Hematopoietic multipotent progenitor cell treated with erythropoietin and hydrocortisone succinate and interleukin-3 and kit ligand, for 6 days (in vitro differentiated cells): ENCODE measurements at places on chromosomes 3 and 15.

GRCh38 chr15:55823699-55824340 is 80.9 kb upstream of the PRTG start:
- DNase-seq = no peak

DNA sequence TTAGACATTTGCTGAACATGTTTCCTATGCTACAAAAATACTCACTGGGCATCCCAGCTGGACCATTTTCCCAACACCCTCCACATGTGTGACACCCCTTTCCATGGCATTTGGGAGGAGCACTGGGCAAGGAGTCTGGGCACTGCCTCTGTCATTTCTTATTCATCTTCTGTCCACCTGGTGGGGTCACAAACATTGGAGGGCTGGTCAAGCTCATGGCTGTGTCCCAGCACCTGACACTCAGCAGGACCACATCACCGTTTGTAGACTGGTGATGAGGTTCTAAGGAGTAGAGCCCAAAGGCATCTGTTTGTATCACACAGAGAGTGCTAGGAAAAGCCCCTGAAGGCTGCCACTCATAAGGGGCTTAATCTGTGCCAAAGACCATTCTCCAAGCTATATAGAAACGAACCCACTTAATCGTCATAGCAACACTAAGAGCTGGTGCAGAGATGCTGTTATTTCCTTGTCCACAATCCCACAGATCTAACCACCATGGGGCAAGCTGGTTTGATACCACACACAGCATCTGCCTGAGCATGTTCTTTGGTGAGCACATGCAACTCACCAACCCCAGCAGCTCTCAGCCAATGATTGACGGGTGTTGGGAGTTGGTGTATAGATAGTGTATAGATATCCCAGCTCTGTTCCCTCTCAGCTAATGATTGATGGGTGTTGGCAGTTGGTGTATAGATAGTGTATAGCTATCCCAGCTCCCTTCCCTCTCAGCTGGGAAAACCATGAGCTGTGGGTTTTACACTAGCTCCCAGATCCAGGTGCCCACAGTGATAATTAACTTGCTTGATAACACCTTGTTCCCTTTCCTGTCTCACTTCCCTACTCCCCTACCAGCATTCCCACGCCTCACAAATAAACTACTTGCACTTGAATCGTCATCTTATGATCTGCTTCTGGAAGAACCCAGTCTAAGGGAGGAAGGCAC is 42.7 kb upstream of the ATP2B2 start:
- DNase-seq = peak; percentile 75

GRCh38 chr15:43143203-43143941 is 10.0 kb downstream of the TMEM62 start:
- no peak for DNase-seq

GRCh38 chr3:132311841-132312240 is 5.4 kb upstream of the ACP3 start:
- no peak for DNase-seq

GRCh38 chr3:126109146-126109879 is 25.4 kb upstream of the SLC41A3 start:
- DNase-seq = no peak

GRCh38 chr3:29185706-29186105 is 95.2 kb upstream of the RBMS3 start:
- DNase-seq = no peak

DNA sequence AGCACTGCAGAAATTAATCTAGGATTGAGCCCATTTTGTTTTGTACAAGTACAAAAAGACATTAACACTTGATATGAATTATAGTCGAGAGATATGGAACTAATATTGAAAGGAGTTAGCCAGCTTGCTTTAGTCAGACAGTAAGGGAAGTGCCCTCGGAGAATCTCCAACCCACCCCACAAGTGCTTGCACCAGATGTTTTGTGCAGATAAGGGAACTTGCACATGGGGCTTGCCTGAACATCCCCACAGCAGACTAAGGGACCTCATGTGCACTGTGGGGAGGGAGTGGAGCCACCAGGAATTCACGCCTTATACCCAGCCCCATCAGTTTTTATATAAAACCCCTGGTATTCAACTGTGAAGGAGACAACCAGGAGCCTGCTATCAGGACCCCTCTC is 122.3 kb downstream of the EFHB start:
- peak; percentile 98 for DNase-seq

- peak; percentile 41 for DNase-seq
Observed at GRCh38 chr3:114624571-114625181, 330.8 kb downstream of the TIGIT start.

DNA sequence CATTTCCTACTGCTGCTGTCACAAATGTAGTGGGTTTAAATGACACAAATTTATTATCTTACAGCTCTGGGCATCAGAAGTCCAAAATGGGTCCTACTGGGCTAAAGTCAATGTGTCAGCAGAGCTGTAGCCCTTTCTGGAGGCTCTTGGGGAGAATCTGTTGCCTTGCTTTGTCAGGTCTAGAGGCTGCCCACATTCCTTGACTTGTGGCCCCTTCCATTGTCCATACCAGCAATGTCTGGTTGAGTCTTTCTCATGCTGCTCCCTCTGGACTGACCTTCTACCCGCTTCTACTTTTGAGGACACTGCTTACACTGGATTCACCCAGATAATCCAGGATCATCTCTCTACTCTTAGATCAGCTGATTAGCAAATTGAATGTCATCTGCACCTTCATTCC is 3.0 kb downstream of the IL12A start:
- no peak for DNase-seq

GRCh38 chr15:33008284-33008995 is 186.1 kb downstream of the FMN1 start:
- no peak for DNase-seq

DNA sequence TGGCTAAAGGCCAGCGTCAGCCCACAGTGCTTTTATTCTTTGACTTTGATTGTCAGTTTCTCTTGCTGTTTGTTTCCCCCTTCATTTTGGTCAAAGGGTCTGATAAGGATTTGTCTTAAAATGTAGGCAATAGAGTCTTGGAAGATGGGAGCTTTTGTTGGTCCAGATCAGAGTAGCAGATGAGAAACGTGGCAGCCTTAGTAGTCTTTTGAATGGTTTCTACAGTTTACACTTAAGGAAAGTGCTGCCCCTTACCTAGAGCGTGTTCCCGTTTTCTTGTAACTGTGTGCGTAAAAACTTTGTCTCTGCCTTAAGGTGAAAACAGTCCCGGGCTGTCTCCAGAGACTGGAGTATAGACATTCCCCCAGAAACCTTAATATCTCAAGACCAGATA is 630 bp downstream of the LXN start:
- DNase-seq = peak; percentile 47

- DNase-seq = no peak
Observed at GRCh38 chr15:43516185-43516584, 1.2 kb upstream of the MAP1A start.

DNA sequence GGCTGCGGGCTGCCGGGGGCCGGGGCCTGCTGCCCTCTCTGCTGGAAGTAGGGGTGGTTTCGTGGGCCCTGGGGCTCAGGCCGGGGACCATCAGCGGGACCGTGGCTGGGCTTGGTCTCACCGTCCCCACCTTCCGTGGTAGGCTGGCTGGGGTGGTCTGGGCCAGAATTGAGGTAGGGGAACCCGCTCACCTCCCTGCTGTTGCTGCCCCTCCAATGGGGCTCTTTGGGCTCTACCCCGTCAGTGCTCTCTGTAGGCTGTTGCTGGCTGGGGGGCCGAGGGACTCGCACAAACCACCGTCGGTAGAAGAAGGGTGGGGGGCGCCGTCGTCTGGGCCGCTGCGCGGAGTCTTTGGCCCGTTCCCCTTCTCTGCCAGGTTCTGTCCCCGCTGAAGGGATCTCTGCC is 23.4 kb downstream of the RGMA start:
- DNase-seq = no peak

DNA sequence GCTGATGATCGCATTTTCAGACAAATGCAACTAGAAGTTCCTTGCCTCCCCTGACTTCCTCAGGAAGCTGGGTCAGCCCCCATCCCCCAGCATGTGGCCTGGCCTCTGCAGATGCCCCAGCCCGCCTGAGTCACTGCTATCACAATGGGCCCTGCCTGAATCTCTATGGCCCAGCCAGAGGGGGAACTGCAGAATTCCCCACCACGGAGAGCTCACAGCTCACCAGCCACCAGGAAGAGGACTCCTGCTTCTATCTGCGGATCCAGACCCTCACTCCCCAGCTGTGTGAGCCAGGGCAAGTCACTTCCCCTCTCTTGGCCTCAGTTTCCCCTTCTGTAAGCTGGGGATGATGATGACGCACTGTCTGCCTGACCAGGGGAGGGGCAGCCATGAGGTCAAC is 6.9 kb downstream of the PLXND1 start:
- peak; percentile 70 for DNase-seq

DNA sequence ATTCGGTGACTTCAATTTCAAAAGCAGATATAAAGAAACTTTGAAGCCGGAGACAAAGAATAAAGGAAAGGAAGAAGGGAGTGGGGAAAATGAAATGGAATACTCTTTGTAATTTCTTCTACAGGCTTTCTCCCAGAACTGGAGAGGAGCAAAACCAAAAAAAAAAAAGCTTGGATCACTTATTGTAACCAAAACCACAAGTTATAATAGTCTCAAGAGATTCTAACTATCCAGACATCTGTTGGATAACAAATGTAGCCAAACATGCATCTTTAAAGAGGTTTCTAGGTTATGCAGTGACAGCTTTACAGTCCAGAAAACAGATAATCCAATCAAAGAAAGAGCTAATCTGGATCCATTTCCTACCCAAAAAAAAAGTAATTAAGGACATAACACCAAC is 36.2 kb downstream of the VGLL3 start:
- no peak for DNase-seq

DNA sequence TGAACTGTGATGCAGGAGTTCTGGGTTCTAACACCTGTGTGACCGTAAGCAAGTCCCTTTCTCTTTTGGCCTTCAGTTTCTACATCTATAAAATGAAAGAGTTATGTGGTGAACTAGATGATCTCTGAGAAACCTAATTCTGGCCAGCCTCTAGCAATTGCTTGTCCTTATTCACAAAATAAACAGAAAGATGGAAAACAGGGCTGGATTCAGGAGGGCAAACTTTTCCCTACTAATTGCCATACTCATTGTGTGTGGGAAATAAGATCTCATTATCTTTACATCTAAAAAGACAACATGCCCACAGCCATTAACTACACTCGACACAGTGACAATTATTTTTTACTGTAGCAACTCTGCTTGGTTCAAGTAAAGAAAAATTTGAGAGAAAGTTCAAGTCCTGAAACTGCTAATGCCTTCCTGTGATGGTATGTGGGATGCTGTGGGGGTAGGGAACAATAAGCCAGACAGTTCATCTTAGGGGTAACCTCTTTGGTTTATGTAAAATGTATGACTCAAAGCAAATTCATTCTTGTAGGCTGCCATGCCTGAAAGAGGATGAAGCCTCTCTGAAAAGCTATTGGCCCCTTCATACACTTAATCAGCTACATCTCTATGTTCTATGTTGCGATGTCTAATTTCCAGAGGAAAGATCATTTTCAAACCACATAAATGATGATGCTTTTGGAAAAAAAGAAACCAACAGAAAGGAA is 177.6 kb upstream of the BCL6 start:
- no peak for DNase-seq

GRCh38 chr15:34038023-34038870 is 757 bp downstream of the AVEN start:
- DNase-seq = peak; percentile 84

- no peak for DNase-seq
Observed at GRCh38 chr3:156664011-156664830, 10.2 kb upstream of the TIPARP start.

DNA sequence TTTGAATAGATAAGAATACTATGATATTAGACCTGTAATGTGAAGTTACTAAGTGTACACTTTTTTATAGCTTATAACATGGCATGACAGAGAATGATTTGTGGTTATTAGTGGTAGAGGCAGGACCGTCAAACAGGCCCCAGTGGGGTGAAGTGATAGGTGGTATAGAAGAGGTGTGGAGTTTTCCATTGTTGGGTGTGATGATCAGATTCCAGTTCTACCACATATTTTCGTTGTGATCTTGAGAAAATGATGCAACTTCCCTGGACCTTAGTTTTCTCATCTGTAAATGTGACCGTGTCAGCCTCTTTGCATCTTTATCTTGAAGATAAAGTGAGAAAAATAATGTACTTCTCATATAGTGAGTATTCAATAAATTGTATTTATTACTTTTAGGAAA is 30.3 kb upstream of the UTS2B start:
- no peak for DNase-seq

DNA sequence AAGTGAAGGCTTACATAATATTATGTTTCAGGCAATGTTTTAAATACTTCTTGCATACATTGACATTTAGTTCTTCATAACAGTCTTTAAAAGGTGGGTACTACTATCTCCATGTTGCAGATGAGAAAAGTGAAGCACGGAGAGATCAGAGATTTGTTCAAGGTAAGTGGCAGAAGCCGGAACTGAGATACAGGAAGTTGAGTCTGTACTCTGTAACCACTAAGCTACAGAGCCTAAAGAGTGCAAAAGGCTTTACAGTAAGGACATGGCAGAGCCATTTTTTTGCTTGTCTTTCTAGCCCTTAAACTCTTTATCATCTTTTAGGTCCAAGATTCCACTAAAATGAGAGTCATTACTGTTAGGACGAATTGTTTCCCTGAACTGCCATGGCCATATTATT is 186.5 kb upstream of the PEX5L start:
- DNase-seq = no peak

DNA sequence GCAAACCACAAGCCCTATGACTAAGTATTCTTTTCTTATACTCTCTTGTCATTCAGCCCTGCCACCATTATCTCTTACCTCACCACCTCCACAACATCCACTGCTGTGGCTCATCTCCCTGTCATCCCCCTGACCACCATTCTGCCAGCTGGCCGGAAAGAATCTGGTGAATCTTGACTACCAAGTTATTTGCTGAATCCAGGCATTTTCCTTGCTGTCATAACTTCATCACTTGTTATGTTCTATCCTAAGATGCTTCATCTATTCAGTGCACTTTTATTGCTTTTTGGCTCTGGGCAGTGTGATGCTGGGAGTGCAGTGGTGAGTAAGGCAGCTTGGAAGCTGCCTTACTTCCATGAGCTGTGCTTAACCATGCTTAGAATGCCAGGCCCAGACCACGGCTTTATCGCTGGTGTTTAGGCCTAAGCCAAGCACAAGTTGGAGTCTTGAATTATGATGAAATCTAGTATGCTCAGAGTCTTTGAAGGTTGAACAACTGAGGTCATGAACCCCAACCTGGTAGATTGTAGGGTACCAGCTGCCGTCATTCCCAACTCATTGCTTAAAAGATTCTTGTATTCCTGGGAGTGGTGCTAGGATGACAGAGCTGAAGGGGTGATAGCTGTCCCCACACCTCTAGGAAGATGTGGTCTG is 27.0 kb upstream of the APH1B start:
- no peak for DNase-seq

DNA sequence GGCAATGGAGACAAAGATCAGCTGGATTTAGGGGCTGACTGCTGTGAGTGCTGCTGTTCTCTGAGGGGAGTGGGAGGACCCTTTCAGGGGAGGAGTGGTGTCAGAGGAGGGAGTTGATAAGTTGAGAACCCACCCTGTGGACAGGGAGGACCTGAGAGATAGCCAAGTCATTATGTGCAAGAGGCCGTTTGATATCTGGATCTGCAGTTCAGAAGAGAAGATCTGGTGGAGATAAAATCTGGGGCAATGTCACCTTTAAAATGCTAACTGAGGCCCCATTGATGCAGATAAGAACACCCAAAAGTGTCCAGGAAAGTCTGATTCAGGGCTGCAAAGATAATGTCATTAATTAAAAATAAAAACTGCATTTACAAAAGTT is 256.1 kb upstream of the HES1 start:
- peak; percentile 50 for DNase-seq

GRCh38 chr15:48510976-48511375 is 134.5 kb downstream of the FBN1 start:
- DNase-seq = no peak

- no peak for DNase-seq
Observed at GRCh38 chr3:97871801-97872524, 50.2 kb downstream of the CRYBG3 start.
